ENCODE measurements at places on chromosomes 7 and 10.

DNA sequence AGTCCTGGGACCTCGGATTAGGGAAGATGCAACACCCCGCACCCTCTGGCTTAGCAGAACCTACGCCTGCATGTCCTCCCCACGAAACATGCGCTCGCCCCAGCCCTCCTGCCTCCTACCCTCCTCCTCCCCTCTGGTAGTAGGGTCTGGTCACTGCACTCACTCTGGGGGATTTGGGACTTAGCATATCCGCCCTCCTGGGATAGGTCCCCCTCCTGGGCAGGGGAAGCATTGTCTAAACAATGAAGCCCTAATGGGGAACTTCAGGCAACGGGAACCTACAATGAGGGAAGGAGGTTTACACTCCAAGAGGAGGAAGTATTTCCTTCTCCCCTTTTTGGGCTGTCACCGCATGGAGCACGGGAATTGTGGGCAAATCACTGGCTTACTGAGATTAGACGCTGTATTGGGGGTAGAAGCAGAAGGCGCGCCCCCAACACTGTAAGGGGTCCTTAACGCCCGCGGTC, 892 bp downstream of the CRHR2 start:
- DNase-seq, result no peak

DNA sequence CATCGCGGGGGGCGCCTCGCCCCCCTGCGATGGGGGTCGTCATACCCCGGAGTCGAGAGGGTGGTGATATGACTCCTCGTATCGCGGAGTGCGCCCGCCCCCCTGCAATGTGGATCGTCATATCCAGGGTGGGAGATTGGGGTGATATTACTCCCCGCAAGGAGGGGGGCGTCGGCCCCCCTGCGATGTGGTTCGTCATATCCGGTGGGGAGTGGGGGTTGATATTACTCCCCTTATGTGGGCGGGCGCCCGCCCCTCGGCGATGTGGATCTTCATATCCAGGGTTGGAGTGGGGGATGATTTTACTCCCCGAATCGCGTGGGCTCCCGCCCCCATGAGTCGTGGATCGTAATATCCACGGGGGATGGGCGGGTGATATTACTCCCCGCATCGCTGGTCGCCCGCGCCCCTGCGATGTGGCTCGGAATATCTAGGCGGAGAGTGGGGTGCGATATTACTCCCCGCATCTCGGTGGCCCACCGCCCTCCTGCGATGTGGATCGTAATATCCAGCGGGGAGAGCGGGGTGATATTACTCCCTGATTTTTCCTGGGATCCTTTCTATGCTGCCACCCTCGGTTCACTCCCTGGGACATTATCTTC, 36.9 kb downstream of the MEIG1 start:
- DNase-seq, result no peak

- no peak for DNase-seq
Measured at GRCh38 chr10:131781076-131781475, 119.7 kb upstream of the PPP2R2D start.

GRCh38 chr7:99036546-99037111, 107.3 kb downstream of the SMURF1 start:
- no peak for DNase-seq

DNA sequence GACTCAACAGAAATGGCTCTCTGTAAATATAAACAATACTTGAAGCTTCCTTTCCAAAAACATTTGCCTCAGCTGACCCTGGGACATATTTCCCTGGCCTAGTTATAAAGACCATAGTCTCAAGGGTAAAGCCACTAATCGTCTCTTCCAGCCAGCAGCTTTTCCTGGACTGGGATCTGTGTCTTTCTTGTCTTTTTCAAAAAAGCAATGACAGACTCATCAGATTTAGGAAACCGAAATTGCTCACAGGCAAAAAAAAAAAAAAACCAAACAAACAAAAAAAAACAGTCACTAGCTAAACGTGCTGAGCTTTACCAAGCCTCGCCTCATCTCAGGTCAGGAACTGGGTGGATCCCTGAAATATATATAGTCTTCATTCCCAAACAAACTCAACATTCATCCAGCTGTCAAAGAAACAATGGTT, 23.5 kb downstream of the STN1 start:
- DNase-seq, result no peak

- DNase-seq, result no peak
Measured at GRCh38 chr7:44971188-44971901, 7.5 kb downstream of the MYO1G start.
